ENCODE measurements at places on chromosomes 4 and X.

GRCh38 chrX:143788265-143788664, 67.7 kb upstream of the SPANXN2 start:
- DNase-seq: no peak

DNA sequence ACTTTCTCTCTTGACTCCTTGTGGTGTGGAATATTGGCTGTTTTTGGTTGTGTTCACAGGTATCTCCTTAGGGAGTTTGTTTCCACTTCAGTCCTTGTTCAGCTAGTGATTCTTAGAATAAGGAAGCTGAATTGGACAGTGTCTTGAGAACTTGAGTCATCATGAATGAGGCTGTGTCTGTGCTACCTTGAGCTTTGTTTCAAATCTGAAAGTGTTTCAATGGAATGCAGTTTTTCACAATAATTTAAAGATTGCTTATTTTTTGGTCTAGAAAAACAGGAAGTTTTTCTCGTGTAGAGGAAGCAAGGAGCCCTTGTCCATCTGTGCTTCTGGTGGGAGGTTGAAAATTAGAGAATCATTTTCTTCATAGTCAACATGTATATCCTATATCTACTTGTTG, 76.5 kb downstream of the ZNF518B start:
- DNase-seq: no peak

GRCh38 chr4:141062651-141063050, 70.6 kb downstream of the RNF150 start:
- no peak for DNase-seq

GRCh38 chrX:84340968-84341367, 153.0 kb upstream of the RPS6KA6 start:
- no peak for DNase-seq

DNA sequence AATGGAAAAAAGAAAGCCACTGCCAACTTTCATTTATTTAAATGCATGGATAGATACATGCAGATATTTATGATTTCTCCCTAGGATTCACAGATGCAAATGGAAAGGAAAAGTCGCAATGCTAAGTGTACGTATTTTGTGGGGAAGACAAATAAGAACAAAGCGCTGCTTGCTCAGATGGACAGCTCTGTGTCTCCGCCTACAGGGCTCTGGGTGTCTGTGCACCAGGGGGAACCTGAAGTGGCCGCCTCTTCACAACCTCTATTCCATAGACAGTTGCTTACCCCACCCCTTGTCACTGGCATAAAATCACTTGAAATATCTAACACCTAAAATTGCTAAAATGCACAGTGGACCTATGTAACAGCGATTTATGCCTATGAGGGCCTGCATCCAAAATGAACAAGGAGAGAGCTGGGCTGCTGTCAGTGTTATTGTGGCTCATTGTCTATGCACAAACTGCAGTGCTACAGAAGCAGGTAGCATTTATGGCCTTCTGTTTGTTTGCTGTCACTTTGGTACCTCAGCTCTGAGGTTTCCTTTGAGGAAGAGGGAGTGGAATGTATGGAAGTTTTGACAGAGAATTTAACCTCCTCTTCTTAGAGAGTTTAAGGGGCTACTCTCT, 58.6 kb upstream of the PAGE1 start:
- DNase-seq: peak; percentile 9

- peak; percentile 0 for DNase-seq
Measured at GRCh38 chrX:108091878-108092291, 307 bp downstream of the ATG4A start.

DNA sequence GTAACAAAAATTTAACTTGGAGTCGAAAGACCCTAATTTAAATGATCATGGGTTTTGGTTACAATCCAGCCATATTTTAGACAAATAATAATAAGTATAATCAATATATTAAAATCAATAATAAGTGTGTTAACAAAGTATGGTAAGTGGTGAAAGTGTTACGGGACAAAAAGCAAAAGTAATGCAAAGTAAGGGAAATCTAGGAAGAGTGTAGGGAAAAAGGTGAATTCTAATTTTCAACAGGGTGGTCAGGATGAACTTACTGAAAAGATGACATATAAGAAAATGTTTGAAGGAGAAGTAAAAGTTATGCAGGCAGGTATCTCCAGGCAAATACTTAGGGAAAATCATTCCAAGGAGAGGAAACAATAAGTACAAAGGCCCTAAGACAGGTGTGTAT, 32.3 kb downstream of the STX18 start:
- DNase-seq: no peak

GRCh38 chr4:84977396-84977795, 10.9 kb upstream of the WDFY3 start:
- no peak for DNase-seq

DNA sequence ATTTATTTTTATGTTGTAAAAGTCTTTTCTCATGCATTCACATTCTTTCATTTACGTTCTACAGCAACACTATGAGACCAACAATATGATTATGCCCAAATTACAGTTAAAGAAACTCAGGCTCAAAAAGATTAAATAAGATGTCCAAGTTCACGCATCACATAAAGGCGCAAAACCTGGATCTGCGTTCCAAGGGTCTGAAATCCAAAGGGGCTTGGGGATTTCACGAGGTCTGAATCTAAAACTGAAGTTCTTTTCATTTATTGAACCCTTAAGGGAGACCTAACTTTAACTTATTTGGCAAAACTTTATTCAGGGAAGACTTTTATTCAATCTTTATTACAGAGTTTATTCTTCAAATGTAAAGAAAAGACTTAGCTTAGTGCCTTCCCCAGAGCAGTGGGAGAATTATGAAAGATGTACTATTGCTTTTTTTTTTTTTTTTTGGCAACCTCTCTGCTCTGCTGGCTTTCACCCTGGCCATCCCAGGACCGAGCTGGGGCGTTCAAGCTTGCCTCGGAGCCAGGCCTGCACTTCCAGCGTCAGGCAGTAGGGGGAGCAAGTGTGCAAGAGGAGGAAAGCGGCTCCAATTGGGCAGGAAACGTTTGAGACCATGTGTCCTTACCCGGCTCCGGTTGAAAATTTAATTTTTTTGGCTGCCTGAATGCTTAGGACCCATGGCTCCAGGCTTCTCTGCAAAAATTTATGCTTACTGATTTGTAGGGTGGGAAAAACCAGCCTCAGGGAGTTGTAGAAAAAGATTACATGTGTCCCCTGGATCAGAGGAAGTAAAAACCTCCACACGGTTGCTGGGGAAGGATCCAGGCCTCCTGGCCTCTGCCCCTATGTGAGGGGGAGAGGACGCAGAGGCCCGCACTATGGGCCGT, 344.3 kb upstream of the KLF3 start:
- DNase-seq: peak; percentile 86

DNA sequence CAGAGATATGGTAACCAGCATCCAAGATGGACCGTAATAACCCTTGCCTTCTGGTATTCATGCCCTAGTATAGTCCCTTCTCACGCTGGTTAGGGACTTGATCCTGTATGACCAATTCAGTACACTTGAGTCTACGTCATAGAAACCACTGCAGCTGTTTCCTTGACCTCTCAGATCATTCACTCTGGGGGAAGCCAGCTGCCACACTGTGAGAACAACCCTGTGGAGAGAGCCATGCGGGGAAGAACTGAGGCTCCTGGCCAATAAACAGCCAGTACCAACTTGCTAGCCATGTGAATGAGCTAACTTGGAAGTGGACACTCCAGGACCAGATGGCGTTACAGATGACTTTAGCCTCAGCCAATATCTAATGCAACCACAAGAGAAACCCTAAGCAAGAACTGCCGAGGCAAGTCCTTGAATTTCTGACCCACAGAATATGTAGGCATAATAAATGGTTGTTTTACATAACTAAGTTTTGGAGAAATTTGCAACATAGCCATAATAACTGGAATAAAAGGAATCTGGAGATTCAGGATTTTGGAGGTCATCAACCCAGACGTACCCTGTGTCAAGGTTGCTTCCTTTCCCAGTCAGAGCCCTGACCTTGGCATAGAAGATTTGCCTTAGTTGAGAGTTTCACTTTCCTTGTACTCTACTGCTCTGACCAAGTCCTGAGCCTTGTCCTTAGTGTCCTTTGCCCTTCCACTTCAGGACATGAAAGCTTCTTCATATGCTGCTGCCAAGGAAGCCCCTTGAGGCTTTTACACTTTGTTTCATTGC, 87.3 kb upstream of the ZNF81 start:
- DNase-seq: no peak
